ENCODE measurements at places on chromosomes 4 and X. TPM values are rescaled to one million over a fixed set of nuclear protein-coding genes. Genes with fewer than 3 reads are reported as not detected.

DNA sequence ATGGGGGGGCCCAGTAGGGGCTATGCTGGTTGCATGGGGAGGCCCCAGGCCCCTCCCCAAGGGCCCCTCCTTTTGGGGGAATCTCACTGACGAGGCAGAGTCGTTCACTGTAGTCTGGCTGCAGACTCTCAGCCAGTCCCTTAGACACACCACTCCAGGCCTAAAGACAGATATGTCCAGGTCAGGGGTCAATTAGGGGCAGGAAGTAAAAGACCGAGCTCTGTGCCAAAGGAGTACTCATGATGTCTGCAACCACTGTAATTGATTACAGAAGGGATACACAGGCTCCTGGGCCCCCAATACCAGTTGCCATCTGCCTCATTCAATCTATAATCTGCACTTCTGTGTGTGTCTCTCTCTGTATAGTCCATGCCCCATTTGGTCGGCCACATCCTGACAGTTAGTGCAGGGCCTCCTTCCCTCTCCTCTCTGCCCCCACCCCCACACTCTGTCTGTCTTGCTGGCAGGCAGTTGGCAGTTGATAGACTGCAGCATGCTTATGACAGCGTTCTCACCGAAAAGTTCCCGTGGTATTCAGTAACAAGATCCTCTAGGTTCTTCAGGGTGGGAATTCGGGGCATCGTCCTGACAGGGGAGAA, 1.3 kb upstream of the CXorf65 start:
- peaks cover 4% of the 10 kb centered on the region for H3K4me1 ChIP-seq
- H3K36me3 ChIP-seq, result no peaks in the 10 kb centered on the region
- no peak overlapping the region for H3K27ac ChIP-seq
- no peaks in the 10 kb centered on the region for H3K27me3 ChIP-seq

DNA sequence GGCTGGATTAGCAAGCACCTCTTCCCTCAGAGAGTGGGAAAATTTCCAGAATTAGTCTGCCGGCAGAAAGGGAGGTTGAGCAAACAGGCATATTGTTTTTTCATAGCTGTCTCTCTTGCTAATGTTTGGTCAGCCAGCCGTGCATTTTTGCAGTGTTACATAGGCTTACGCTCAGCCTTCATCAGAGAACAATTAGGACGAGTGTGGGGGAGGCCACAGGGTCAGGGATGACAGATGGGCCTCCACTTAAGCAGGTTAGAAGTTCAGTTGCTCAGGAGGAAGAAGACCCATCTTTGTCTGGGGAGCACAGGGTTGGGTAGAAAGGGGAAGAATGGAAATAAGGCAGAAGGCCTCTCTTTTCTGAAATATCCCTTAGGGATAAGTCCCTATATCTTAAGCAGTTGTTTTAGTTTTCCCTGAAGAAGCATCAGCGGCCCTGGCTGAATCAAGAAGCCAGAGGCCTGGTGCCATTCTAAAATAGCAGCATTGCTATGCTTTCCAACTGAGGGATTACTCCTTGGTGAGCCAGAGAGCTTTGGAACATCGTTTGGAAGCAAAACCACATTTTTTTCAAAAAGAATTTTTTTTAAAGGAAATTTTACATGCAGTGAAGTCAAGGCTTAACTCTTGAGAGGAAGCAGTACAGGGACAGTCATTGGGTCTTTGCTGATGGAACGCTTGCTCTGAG, 118.8 kb downstream of the SMIM20 start:
- H3K27me3 ChIP-seq, result no peaks in the 10 kb centered on the region
- no peaks in the 10 kb centered on the region for H3K36me3 ChIP-seq

The C4orf50 gene
- under 0.01 TPM for total RNA-seq

GRCh38 chrX:17590892-17591740, 146.2 kb upstream of the SCML1 start:
- H3K27me3 ChIP-seq, result no peaks in the 10 kb centered on the region
- no peak overlapping the region for H3K27ac ChIP-seq
- H3K4me3 ChIP-seq, result no peak overlapping the region
- no peaks in the 10 kb centered on the region for H3K36me3 ChIP-seq

DNA sequence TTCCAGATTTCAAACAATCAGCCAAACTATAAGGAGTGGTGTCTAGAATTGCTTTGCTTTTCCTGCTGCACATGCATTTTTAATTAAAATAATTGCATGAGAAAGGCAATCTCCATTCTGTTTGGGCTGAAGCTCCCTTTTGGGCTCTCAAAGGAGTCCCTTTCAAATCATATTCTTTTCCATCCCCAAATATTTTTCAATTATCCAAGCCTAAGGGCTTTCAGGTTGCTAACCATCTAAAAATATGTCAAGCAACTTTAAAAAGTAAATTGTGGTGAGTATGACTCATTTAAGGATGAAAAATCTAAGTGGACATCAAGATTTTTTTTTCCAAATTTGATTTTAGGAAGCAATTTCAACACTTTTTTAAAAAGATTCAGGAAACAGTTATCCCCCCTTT, 28.4 kb downstream of the PIR start:
- no peaks in the 10 kb centered on the region for H3K27me3 ChIP-seq
- DNase-seq, result no peak
- H3K4me3 ChIP-seq, result no peak overlapping the region
- H3K27ac ChIP-seq, result no peak overlapping the region
- H3K4me1 ChIP-seq, result no peaks in the 10 kb centered on the region

DNA sequence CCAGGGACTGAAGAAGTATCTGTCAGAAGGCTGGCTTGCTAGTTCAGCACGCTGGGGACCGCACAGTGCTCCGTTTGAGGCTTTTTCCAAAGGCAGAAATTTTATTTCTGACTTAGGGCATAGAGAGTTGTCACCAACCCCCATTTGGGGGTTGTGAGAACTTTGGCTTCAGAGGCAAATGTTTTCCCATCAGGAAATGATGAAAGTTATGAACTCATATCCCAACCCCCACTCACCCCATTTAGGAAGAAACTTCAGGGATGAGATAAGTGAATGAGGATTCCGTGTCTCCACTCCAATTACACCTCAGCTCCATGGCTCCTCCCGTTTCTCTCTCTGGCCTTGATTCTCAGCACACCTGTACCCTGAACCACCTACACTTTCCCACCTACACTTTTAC, 4.3 kb upstream of the WDR13 start:
- no peaks in the 10 kb centered on the region for H3K36me3 ChIP-seq
- H3K27ac ChIP-seq, result no peak overlapping the region
- no peak for DNase-seq
- no peak overlapping the region for H3K4me3 ChIP-seq
- peaks cover 3% of the 10 kb centered on the region for H3K4me1 ChIP-seq
- H3K27me3 ChIP-seq, result no peaks in the 10 kb centered on the region

The OPRPN gene
- not detected for total RNA-seq

The SRPX2 gene
- 1.2 TPM for total RNA-seq

- H3K27me3 ChIP-seq, result peaks cover 9% of the 10 kb centered on the region
- H3K36me3 ChIP-seq, result no peaks in the 10 kb centered on the region
- no peak overlapping the region for H3K4me3 ChIP-seq
- DNase-seq, result no peak
- H3K4me1 ChIP-seq, result no peaks in the 10 kb centered on the region
Measured at GRCh38 chrX:135698924-135699323, 14.5 kb upstream of the CT45A1 start.

DNA sequence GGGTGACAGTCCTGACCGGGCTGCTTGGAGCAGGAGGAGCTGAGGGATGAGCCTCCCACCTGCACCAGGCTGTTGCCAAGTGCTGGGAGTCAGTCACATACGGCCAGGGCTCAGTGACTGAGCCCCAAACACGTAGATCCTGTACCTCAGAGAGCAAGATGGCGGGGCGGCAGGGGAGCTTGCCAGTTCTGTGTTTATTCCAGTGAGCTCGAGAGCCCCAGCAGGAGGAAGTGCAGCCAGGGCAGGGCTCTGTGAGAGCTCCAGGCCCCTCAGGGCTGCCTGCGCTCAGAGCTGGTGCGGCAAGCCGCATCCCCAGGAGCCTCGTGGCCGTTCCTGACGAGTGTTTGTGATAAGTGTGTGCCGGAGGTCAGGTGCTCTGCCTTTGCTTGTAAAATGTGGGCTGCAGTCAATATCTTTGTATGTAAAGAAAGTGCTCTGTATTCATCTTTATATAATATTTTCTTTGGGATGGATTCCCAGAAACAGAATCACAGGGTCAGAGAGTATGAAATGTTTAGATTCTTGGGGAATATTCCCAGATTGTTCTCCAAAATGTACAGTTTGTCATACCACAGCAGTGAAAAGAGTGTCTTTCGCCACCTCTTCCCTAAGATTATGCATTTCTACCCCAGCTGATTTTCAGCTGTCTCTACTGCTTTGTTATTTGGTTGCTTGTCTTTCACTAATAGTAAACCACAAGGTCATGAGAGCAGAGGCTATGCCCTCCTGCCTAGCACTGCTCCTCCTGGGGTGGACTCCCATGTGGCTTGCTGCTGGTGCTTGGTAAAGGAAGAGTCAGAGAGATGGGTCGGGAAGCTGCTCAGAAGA, 50.3 kb downstream of the NELFA start:
- peaks cover 2% of the 10 kb centered on the region for H3K36me3 ChIP-seq
- H3K27me3 ChIP-seq, result no peaks in the 10 kb centered on the region
- H3K4me1 ChIP-seq, result no peaks in the 10 kb centered on the region
- H3K27ac ChIP-seq, result no peak overlapping the region
- no peak overlapping the region for H3K4me3 ChIP-seq

DNA sequence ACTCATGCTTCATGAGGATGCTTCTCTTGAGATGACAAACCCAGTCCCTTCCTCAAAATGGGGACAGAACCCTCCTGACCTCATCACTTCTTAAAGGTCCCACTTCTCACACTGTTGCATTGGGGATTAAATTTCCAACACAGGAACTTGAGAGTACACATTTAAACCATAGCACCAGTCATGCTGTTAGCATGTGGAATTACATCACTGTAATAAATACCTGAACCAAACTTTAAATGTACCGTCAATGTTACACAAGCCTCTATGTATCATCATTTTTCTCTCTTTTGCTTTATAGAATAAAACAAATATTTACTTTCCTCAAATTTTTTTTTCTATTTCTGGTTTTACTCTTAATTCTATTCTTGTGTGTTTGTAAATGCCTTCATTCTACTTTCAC, 448.2 kb downstream of the CCSER1 start:
- no peak overlapping the region for H3K27ac ChIP-seq
- H3K4me1 ChIP-seq, result no peaks in the 10 kb centered on the region
- no peaks in the 10 kb centered on the region for H3K36me3 ChIP-seq
- H3K4me3 ChIP-seq, result no peak overlapping the region

The KCNE5 gene
- total RNA-seq, result 0.13 TPM
